ENCODE measurements at places on chromosomes 5 and 9.

GRCh38 chr9:99262949-99263418 lies 40.9 kb downstream of the SEC61B start:
- DNase-seq, result no peak

- no peak for DNase-seq
These were observed 179.2 kb downstream of the RFK start for GRCh38 chr9:76215066-76215465.

DNA sequence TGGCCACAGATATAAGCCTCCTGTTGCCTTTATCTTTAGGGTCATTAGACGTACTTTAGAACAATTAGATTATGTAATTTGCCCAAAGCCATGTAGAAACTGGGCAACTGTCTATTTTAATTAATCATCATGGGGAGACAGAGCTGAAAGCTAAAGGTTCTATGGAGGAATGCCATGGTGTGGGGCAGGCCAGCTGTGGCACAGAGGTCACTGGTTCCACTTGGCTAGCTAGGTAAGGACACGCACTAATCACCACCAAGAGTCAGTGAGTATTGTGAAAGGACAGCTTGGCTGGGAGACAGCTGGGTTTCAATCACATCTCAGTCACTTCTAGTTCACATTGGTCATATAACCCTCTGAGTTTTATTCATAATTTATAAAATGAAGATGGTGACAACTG lies 81.7 kb downstream of the HMHB1 start:
- DNase-seq, result peak; percentile 22

GRCh38 chr5:130964231-130965202 lies 200.5 kb downstream of the HINT1 start:
- DNase-seq, result no peak

DNA sequence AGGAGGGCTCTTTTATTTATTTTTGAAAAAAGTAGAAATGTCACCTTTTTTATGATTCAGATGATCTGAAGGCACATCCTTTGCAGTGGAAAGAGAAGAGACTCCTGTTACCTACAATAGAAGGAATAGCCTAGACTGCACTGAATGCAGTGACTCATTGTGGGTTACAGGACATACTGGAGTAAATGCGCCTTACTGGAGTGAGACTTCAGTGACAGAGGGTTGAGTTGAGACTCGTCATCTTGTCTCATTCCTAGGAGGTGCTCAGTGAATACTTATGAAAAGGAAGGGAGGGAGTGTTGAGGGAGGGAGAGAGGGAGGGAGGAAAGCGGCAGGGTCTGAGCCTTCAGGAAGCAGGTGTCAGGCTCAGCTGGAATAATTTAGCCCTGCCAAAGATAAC lies 25.2 kb downstream of the ANKRA2 start:
- no peak for DNase-seq

- no peak for DNase-seq
These were observed 52.5 kb downstream of the ECPAS start for GRCh38 chr9:111431684-111432083.

DNA sequence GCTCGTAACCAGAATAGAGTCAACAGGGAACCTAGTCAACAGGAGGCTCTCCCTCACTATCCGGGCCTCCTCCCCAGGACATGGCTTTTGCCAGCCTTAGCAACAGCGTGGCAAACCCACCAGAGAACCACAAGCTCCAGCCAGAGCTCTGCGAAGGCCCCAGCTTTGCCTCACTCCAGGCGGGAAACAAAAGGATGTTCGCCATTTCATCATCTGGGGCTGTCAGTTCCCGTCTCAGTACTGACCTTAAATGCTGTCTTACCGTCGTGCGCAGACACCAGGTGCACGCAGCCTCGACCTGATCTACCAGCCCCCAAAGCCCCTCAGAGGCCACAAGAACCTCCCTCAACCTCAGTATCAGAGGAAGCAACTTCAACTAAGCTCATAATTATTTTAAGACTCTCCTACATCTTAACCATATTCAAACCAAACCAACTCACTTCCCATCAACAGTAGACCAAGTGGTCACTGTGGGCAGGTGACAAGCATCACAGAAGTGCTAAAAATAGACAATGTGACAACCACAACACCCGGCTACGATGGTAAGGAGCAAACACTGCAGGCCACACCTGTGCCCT lies 71.4 kb downstream of the SEMA4D start:
- no peak for DNase-seq

All from NCI-H524 (cell line).